ENCODE measurements at places on chromosomes 4 and X.

- peak; percentile 41 for DNase-seq
Measured at GRCh38 chrX:24241822-24242648, 71.8 kb downstream of the SUPT20HL2 start.

GRCh38 chrX:23978491-23978890, 48.5 kb downstream of the KLHL15 start:
- DNase-seq, result no peak

GRCh38 chrX:73916931-73917667, 354.1 kb downstream of the CHIC1 start:
- no peak for DNase-seq

GRCh38 chrX:119622356-119623232, 16.4 kb upstream of the NKRF start:
- DNase-seq, result no peak

- no peak for DNase-seq
Measured at GRCh38 chr4:106344647-106344970, 24.0 kb downstream of the GIMD1 start.

- peak; percentile 13 for DNase-seq
Measured at GRCh38 chr4:114132830-114133229, 153.4 kb upstream of the ARSJ start.

GRCh38 chr4:105059337-105059736, 87.3 kb upstream of the TET2 start:
- DNase-seq, result peak; percentile 74

DNA sequence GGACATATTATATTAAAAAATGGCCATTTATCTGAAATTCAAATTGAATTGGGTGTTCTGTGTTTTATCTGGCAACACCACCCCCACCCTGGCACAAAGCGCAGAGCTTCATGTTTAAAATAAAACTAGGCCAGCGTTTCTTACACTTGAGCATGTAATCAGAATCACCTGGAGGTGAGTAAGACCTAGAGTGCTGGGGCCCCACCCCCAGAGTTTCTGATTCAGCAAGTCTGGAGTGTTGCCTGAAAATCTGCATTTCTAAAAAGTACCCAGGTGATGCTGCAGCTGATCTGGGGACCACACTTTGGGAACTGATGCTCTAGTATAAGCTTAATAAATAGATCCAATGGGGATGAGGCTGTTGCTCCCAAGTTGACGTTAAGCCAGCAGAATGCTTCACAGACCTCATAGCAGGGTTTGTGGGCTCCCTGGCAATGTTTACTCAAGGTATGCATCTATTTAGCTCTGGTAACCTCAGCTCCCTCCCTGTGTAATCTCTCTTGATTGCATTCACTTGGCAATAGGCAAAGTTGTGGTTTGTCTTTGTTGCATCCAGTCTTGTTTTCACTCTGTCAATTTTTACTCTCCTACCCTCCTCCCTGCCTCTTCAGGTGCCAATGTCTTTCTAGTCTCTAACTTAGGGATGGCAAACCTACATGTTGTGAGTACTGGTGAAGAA, 99.8 kb upstream of the TEX13D start:
- DNase-seq, result no peak

GRCh38 chr4:101355246-101355645, 7.9 kb upstream of the PPP3CA start:
- no peak for DNase-seq

DNA sequence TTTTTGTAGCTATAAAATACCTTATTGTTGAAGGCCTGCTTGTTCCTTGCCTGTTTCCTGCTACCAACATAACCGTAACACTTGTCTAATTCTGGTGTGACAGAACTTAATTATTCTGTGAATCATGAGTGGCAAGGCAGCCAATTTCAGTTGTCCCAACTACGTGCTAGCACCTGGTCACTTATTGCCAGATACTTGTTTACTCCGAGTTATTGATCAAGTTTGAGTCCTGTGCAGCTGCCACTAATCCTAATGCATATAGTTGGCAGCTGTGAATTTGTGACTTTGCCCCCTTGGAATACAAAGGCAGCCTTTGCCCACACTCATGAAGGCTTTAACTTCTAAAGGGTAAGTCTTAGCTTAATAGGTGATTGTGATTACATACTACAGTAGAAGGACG, 7.8 kb upstream of the RNF128 start:
- no peak for DNase-seq

DNA sequence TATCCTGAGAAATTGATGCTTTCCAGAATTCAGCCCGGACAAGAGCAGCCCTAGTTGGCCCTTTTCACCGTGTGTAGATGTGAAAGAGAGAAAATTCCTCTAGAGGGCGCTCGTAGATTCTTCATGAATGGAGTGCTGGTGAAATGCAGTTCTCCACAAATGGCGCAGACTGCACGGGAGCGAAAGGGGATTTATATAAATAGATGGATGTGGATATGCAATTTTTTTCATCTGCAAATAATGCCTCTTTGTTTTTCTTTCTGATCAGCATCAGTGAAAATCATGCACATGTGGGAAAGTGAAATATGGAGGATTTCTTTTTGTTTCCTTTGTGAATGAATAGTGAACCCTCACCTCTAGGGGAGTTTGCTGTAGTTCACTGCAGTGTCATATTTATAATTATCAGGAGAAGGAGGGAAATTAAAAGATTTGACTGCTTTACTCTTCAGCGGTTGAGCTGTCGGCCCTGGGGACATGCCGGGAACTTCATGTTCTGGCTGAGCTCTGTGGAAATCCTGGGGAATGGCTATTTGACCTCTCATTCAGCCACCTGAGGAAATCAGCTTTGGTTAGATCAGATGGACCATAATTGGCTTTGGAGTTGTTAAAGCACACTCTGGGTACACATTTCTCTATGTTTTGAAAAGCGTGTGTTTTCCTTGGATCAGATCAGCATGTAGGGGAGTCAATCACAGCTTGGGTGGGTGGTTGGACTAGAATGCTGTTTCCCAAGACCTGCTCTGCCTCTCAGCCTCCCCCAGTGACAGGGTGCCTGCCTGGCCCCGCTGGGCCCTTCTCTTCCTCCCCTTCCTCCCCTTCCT, 115.0 kb upstream of the SHISA3 start:
- peak; percentile 62 for DNase-seq

DNA sequence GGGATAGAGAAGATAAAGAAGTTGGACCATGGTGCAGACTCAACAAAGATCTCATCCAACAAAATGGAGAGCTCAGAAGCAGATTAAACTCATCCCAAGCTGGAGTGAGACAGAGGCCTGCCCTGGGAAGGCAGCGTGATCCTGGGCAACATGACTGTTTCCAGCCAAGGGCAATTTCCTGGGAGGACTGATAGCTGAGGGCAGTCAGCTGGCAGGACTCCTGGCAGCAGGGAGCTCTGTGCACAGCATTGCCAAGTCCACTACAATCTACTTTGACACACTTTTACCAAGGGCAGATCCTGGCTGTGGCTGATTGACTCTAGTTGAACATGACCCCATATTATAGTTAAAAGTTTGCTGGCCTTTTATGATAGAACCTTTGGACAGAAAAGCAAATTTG, 357.3 kb upstream of the RASGEF1B start:
- no peak for DNase-seq

DNA sequence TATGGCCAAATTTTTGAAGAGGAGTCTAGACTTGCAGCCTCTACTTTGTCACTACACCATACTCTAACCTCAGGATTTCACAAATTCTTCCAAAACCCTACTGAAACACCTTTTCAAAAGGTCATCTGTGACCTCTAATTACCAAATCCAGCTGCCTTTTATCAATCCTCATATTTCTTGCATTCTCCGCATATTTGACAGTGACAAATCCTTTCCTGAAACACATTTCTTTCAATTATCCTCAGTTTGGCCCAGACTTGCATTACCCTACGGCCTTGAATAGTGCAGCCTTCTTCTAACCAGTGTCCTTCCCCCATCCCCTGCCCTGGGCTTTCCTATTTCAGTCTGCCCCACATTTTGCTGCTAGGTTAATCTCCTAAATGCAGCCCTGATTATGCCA, 25.5 kb downstream of the MID2 start:
- no peak for DNase-seq

DNA sequence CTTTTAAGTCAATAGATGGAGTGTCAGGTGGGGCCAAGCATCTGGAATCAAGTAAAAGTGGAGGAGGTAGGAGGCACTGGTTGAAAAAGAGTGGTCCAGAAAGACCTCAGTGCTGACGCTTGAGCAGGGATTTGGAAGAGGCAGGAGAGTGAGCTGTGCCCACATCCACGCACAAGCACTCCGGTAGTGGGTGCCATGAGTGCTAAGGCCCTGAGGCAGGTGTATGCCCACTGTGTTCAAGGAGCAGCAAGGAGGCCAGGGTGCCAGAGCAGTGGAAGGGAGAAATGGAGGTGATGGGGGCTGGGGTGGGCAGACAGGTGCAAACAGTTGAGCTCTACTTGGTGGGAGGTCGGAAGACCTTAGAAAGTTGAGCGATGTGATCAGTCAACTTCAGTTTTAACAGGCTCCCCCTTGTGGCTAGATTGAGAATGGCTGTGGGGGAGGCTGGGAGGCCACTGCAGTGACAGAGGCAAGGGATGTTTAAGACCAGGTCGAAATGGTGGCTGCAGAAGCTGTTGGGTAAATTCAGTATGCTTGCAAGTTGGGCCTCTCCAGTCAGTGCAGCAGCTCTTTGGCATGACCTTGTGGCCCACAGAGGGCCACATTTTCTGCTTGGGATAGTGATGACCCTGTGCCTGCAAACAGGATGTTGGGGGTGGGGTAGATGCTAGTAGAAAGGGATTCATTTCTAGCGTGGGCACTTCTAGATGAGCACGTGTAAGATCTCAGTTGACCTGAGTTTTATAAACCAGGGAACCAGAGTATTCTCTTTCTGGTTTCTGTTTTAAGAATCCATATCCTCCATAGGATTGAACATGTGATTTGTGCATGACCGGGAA, 12.7 kb downstream of the TKTL1 start:
- peak; percentile 13 for DNase-seq

DNA sequence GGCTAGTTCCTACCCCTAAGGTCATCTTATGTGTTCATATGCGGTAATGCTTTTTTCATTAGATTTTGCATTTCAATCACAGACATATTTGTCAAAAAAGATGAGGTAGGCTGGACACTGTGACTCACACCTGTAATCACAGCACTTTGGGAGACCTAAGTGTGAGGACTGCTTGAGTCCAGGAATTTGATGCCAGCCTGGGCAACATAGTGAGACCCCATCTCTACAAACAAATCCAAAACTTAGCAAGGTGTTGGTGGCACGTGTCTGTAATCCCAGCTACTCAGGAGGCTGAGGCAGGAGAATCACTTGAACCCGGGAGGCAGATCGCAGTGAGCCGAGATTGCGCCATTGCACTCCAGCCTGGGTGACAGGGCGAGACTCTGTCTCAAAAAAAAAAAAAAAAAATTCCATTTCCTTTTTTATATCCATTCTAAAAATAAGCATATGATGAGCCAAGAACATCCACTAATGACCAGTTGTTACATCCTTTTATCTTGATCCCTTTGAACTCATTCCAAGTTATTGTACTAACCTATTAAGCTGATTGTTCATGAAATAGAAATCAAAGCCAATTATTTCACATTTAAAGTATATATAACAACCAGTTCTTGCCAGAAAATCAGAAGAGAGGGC, 23.4 kb downstream of the PGAM4 start:
- DNase-seq, result peak; percentile 67

GRCh38 chr4:185416955-185417354, 8.8 kb downstream of the UFSP2 start:
- no peak for DNase-seq

- no peak for DNase-seq
Measured at GRCh38 chr4:115484479-115484878, 371.1 kb upstream of the NDST4 start.

GRCh38 chrX:53374222-53374820, 48.1 kb downstream of the SMC1A start:
- DNase-seq, result peak; percentile 89

- DNase-seq, result no peak
Measured at GRCh38 chrX:134865682-134866255, 125.0 kb upstream of the SMIM10 start.

- DNase-seq, result peak; percentile 7
Measured at GRCh38 chr4:61911313-61911756, 711.2 kb downstream of the ADGRL3 start.

DNA sequence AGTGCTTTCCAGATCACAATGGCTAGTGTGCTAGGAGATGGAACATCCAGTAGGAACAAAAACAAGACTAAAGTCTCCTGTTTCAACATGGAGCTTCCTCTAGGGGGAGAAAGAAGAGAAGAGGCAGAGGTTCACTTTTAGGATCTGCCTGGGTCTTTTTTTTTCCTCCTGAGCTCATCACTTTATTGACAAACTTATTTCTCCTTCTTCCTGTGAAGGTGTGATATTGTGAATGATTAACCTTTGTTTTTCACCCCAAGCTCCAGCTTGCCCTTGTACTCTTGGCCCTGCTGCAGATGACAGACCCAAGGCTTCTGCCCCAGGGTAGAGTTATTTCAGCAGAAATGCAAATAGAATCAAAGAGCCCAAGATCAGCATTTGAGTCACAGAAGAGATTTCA, 13.5 kb downstream of the PAGE4 start:
- DNase-seq, result peak; percentile 0

- no peak for DNase-seq
Measured at GRCh38 chrX:30504309-30504708, 73.3 kb downstream of the TASL start.

DNA sequence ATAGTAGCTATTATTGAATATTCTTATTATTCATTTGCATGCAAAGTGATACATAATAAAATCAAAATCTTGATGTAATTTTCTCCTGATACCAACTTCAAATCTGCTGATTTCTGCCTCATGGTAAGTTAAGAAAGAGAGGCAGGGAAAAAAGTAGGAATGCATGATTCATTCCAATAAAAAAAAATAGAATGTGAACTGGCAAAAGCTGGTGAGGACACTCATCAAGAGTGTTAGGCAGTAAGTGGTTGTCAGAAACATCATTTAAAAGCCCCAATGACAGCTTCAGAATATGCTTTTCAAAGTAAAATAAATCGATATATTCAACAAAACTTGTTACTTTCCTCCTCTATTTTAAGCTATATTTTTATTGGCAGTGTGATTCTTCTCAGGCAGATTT, 979.1 kb downstream of the TECRL start:
- no peak for DNase-seq

All from MV-4-11 (cell line).